ENCODE measurements at places on chromosomes 11 and 22.
A peak's percentile ranks its signal among the peaks of the same experiment; 100 is the strongest.

GRCh38 chr11:126058105-126058874 is 4.4 kb downstream of the CDON start:
- DNase-seq = no peak

- no peak for DNase-seq
Observed at GRCh38 chr11:8339592-8340022, 75.9 kb upstream of the LMO1 start.

DNA sequence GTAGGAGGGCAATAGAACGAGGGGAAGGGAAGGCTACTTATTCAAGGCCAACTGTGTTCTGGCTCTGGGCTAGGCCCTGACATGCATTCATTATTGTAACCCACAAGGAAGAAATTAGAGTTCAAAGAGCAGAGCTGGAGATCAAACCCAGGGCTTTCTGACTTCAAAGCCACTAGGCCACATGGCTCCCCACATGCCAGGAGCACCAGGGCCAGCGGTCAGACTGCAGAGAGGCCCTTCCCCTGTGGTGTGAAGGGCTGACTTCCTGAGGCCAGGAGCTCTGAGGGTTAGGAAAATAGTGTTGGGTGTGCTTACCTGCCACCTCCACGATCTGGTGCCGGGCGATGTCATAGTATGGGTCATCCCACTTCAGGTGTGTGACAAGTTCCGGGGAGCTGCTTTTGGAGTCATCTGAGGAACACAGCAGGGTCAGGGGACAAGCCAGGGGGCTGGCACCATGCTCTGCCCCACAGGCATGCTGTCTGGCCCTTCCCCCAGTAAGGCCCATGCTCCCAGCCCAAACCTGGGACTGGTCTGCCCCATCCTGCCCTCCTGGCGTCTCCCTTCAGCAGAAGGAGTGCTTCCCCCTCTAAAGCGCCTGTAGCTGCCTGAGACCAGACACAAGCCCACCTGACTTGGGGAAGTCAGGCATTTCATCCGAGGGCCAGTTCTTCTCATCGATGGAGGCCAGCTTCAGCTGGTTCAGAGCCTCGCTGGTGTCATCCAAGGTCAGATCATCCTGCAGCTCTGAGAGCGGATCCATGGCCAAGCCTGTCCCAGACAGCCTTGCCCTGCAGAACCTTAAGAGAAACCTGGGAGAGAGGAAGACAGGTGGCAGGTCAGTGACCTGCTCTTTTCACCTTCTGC is 4.8 kb downstream of the ARHGAP1 start:
- no peak for DNase-seq

- no peak for DNase-seq
Observed at GRCh38 chr11:100640071-100640470, 47.0 kb upstream of the ARHGAP42 start.

GRCh38 chr11:64848826-64849597 is 4.6 kb upstream of the CDC42BPG start:
- no peak for DNase-seq

GRCh38 chr11:33897761-33898375 is 6.0 kb upstream of the LMO2 start:
- no peak for DNase-seq

- peak; percentile 53 for DNase-seq
Observed at GRCh38 chr11:14357881-14358728, 878 bp downstream of the RRAS2 start.

- DNase-seq = peak; percentile 20
Observed at GRCh38 chr11:8168485-8169257, at the start of gene RIC3. RIC3 (minus strand) TSS chr11:8169025; CDS start chr11:8168989, 36 bp downstream.

DNA sequence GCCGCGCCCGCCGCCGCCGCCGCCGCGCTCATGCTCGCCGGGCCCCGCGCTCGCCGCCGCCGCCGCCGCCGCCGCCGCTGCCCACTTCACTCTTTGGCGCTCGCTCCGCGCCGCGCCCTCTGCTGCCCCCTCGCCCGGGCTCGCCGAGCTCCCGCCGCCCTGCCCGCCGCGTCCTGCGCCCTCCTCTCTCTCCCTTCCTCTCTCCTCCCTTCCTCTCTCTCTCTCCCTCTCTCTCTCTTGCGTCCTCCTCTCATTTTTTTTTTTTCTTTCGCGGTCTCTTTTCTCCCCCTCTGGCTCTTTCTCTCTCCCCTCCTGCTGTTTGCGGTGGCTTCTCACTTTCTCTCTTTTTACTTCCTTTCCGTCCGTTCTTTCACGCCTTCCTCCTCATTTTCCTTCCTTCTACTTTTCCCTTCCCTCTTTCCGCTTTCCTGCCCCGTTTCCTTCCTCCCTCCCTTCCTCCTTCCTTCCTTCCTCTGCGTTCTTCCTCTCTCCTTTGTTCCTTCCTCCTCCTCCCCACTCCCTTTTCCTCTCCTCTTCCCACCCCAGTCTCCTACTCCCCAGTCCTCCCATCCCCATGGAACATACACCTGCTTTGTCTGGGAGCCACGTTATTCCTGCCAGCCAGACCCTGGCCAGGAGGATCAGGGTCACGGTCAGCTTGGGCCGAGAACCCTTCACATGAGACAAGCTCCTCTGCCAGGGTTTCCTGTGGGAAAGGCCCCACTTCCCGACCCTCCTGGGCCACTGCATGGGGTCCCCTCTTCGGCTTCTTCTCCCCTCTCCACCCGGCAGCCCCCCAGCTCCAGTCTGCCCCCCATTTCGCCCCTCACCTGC is 19.3 kb upstream of the SHISAL1 start:
- no peak for DNase-seq

GRCh38 chr22:31661851-31662667 is at the start of gene PISD:
PISD (minus strand) TSS chr22:31662215; CDS start chr22:31662208, 7 bp downstream.
- DNase-seq = peak; percentile 87

DNA sequence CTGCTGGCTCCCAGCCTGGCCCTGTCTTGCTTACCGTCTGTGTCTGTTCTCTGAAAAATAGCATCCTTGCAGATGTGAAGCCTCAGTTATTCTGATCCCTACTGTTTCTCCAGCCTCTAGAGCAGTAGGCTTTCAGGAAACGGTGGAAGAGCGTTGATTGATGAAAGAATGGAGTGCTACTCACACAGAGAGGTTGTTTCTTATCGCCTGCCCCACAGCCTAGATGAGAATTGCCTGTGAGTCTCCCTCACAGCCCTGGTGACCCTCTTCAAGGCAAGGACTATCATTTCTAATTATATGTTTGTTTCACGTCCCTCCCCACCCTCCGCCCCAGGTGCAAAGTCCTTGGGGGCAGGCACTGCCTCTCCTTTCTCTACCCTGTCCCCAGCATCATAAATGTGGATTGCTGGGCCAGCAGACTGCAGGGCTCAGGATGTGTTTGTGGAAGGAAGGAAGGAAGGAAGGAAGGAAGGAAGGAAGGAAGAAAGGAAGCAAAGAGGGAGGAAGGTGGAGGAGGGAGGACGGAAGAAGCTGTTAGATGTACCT is 575.3 kb upstream of the B3GAT1 start:
- no peak for DNase-seq

- no peak for DNase-seq
Observed at GRCh38 chr11:110527146-110527545, 97.4 kb downstream of the FDX1 start.

GRCh38 chr11:118152020-118152551 is 537 bp downstream of the SCN4B start:
- no peak for DNase-seq

DNA sequence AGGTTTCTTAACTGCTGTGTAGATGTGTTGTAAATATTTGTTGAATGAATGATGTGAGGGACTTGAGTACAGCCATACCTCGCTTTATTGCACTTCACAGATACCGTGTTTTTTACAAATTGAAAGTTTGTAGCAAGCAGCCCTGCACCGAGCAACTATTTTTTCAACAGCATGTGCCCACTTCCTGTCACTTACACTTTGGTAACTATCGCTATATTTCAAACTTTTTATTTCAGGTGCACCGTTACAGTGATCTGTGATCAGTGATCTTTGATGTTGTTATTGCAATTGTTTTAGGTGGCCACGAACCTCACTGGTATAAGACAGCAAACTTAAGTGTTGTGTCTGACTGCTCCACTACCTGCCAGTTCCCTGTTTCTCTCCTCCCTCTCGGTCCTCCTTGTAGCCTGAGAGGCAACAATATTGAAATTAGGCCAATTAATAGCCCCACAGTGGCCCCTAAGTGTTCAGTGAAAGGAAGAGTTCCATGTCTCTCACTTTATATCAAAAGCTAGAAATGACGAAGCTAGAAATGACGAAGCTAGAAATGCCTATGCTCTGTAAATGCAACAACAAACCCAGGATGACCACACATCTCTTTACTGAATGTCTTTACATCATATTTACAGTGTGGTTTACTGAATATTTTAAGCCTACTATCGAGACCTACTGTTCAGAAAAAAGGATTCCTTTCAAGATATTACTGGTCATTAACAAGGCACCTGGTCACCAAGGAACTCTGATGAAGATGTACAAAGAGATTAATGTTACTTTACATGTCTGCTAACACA is 1.0 kb downstream of the SFI1 start:
- no peak for DNase-seq

DNA sequence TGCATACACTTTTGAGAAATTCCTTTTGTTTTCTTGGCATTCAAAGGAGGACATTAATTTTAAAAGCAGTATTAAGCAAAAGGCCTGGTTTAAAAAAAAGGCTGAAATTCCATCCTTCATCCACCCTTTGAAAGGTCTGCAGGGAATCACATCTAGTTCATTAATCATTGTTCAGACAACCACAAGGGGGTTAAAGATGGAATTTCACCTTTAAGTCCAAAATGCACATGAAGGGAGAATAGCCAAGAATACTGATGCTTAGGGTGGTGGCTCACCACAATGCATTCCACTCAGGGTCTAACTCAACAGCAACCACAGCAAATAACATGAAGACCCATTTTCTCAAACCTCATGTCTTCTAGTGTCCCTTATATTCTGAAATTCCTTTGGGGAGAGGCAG is 256.9 kb downstream of the CADM1 start:
- DNase-seq = no peak

DNA sequence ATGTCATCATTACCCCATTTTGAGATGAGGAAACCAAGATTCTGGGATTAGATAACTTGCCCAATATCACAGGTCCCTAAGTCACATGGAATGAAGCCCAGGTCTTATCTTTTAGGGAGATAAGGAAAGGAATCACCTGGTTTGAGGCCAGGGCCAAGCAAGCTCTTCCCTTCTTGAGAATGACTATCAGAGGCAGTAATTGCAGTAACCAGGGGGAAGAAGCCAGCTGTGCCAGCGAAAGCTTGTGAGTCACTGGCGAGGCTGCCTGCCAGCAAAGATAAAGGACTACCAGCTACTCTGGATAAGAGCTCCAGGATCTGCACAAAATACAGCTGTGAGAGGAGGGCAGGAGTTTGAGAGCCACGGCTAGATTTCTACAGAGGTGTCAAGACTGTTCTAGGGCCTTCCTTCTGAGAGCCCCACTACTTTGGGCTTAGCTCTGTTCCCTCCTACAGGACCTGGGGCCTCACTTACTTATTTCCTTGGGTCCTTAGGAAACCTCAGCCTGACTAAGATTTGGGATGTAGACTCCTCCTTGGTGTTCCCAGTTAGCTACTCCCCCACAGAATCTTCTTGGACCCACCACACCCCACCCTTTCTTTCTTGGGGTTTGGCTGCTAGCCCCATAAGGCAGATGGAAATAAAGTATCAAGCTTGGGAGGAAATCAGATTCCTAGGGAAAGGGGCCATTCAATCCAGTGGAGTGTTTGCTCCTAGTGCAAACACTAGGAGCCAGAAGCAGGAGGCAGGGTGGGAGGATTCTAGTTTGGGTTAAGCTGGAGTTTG is 9.7 kb upstream of the CCKBR start:
- no peak for DNase-seq

GRCh38 chr11:8020244-8020597 is 33.1 kb downstream of the EIF3F start:
- no peak for DNase-seq

GRCh38 chr22:38446018-38446601 is 8.9 kb downstream of the KCNJ4 start:
- DNase-seq = no peak

- no peak for DNase-seq
Observed at GRCh38 chr11:72305077-72305476, 61.1 kb upstream of the PHOX2A start.

DNA sequence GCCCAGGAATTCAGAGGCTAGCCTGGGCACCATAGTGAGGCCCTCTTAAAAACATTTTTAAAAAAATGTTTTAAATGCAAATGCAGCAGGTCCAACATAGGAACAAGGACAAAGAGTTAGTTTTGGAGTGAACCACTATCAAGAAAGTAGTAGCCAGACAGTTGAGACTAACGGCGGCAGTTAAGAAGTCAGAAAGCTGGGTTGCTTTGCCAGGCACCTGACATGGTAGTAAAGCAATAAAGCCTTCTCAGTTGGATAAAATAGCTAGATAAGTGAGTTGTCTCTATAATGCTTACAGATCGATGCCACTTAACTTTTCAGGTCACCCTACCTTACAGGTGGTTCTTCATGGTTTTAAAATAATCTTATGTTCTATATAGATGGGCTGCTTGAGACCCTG is 16.9 kb upstream of the DDX17 start:
- no peak for DNase-seq

- no peak for DNase-seq
Observed at GRCh38 chr22:35191412-35191811, 65.9 kb upstream of the HMGXB4 start.

DNA sequence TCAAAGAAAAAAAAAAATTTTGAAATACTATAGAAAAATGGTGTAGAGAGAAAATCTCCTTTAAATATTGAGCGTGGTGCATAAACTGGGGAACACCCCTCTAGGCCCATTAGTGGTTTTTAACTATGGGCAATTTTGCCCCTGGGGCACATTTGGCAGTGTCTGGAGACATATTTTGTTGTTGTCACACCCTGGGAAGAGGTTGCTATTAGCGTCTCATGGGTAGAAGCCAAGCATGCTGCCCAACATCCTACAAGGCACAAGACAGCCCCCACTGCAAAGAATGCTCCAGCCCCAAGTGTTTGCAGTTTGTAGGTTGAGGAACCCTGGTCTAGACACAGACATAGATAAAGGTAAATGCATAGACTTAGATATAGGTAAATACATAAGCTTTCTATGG is 92.6 kb downstream of the KIAA1671 start:
- DNase-seq = no peak

DNA sequence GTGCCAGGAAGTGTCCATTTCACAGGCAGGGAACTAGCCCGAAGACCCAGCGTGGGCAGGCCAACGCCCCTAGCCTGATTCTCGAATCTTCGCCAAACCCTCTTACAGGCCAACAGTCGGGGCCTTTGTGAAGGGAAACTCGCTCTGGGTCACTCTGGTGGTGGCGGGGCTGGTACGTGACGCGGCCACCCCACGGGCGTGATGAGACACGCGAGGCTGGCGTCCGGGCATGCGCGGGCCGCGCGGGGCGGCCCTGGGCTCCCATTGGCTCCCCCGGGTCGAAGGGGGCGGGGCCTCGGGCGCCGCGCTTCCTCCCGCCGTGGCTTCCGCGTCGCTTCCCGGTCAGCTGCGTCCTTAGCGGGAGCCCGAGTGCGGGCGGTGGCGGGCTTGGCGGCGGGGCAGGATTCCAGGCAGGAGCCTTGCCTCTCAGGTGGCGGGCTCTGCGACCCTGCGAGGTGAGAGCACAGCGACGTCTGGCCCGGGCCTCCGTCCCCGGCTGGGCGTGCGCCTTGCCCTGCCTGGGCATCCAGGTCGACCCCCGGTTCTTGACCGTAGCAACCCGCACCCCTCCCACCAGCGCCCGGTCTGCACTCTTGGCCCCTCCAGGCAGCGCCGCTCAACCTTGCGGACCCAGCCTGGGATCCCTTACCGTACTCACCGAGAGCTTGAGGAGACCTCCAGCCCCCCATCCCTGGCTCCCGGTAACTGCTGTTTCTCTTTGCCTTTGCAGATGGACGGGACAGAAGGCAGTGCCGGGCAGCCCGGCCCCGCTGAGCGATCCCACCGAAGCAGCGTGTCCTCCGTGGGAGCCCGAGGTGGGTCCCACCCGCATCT is at the start of gene FRMD8:
Gene FRMD8 (plus strand): TSS at position 331 of the 834 bp plus-strand sequence. CDS start 400 bp downstream, at position 731.
- peak; percentile 92 for DNase-seq

Measured in gastrocnemius medialis (tissue), 4 donors.